BE2C (cell line): ENCODE measurements at places on chromosomes 2 and 18.

GRCh38 chr2:180334514-180334913 lies 327.4 kb upstream of the CWC22 start:
- no peak for DNase-seq

DNA sequence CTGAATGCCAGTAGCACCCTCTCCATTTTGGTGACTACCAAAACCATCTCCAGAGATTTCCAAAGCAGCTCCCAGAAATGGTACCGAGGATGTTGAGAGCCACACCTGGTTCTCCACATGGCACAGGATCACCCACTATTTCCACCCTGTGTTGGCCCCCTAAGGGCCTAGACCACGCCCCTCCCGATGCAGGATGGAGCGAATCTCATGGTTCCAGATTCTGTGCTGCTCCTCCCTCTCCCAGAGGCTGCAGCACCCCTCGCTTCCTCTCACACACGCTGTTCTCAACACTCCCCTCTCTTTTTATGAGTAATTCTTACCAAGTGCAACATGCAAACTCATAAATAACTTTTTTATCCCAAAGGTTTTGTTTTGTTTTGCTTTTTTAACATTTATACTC lies 571.5 kb downstream of the STK39 start:
- DNase-seq = no peak

DNA sequence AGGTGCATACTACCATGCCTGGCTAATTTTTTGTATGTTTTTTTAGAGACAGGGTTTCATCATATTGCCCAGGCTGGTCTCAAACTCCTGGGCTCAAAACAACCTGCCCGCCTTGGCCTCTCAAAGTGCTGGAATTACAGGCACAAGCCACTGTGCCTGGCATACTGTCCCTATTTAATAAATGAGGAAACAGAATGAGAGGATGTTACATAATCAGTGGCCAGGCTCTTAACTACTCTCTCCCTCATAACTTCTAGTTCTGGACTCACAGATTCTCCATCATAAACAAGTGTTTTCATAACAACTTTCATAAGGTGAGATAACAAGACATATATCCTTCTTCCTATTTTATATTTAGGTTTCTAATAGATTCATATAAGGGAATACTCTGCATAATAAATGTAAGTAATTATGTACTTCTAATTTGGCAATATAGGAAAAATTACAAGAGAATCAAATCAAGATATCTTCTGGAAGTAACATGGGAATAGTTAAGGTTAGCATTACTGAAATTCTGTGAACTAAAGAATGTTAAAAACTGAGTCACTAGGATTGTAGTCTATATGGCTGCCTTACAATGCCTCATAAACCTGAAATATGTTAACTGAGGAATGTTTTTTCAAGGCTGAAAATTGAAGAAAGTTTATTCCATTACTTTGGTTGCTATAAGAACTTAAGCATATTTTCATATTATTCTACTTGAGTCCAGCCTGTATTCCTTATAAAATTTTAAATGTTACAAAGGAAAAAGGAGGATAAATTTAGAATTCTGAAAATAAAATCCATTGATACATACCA lies 71.3 kb downstream of the SLC25A12 start:
- no peak for DNase-seq

- no peak for DNase-seq
These were observed 5.4 kb downstream of the ZNF521 start for GRCh38 chr18:25346561-25346960.

DNA sequence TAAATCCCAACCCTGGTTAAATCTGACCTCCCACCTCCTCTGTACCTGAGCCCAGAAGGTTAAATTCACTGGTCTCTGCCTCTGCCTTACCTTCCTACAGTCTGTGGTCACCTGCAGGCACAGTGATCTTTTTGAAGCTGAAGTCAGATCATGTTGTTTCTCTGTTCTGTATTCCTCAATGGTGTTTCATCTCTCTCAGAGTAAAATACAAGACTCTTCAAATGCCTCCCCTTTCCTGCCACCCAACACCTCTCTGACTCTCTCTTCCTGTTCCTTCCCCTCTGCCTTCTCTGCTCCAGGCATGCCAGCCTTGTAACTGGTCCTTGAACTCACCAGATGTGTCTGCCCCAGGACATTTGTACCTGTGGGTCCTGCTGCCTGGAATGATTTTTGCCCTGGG lies 219.3 kb downstream of the UXS1 start:
- DNase-seq = no peak

DNA sequence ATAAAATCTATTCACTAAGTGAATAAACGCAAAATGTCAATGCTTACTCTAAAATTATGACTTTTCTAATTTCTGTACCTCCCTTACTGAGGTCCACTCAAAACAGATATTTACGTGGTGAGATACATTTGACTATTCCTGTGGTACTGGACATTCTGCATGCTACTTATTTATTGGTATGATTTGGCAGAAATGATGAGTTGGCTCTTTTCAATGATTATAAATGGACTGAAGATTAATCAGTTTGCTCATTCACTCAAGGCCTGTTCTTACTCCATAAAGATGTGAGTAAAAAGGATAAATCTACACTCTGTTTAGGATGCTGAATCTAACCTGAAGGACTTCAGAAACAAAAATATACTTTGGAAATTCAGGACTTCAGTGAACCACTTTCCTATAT lies 98.8 kb downstream of the OLA1 start:
- no peak for DNase-seq

DNA sequence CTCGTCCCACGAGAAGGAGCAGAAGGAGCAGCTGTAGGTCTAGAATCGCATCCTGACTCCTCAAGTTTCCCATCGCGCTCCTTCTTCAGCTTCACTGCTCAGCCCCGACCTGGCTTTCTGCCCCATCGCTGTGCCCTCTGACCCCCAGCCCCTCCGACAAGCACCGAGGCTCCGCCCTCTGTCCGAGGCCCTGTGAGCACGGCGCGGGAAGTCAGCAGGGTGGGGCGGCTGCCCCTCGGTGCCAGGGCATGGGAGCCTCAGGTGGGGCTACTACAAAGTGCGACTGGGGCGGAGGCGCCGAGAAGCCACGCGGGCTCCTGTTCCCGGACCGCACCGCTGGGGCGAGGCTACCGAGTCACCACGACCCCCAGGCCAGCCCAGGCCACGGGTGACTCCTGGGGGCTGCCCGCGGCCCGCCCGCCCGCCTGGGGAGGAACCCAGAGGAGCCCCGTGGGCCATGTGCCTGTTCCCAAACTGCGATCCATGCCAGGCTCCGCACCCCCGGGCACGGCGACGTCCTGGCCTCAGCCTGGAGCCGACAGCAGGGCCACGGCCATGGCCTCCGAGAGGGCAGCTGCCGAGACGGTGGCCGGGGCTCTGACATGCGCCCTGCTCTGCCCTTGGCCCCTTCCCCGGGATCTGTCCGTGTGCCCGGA lies 36.6 kb upstream of the ID2 start:
- no peak for DNase-seq

GRCh38 chr2:158810731-158811460 lies 15.8 kb downstream of the DAPL1 start:
- DNase-seq = no peak

GRCh38 chr2:209771474-209772289 lies at the start of gene UNC80:
Gene UNC80 (plus strand): TSS chr2:209771832. CDS start chr2:209772073, 241 bp downstream.
- DNase-seq = peak; percentile 72
